ENCODE measurements at places on chromosomes 7 and 10. TPM values are rescaled to one million over a fixed set of nuclear protein-coding genes. Genes with fewer than 3 reads are reported as not detected.

DNA sequence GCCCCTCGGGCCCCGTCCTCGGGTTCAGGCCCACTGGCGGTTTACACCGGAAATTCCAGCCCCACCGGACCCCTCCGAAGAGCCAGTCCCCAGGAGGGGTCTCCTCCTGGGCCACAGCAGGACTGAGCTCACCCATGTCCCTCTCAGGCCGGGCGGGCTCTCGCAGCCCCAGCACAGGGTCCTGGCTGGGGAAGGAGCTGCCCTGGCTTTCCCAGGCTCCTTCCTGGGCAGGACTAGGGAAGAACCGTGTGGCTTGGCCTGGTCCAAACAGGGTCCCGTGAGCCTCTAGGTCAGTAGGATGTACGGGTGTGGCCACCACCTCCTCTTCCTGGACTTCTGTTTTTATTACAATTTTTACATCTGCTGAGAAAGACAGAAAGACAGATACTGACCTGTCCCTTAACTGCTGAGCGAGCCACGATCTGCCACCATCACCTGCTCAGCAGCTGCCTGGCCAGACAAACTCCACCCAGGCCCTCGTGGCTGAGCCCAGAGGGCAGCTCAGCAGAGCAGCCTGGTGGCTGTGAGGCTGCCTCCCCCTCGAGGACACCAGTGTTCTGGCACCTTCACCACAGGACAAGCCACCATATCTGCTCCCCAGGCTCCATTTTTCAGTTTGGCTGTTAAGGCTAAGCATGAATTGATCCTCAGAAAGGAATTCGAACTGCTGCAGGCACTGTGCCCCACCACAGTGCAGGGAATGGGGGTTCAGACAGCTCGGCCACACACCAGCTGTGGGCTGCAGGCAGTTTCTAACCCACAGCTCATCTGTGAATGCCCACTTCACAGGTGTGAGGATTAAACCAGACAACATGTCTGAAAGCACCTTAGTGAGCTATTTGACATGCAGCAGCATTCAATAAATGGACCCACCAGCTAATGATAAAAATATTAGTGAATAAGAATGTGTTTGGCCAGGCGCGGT is 14.5 kb upstream of the ZNF777 start:
- H3K4me1 ChIP-seq: peaks cover 3% of the 10 kb centered on the region
- no peaks in the 10 kb centered on the region for H3K27me3 ChIP-seq
- H3K36me3 ChIP-seq: peaks cover 12% of the 10 kb centered on the region
- H3K27ac ChIP-seq: no peak overlapping the region

DNA sequence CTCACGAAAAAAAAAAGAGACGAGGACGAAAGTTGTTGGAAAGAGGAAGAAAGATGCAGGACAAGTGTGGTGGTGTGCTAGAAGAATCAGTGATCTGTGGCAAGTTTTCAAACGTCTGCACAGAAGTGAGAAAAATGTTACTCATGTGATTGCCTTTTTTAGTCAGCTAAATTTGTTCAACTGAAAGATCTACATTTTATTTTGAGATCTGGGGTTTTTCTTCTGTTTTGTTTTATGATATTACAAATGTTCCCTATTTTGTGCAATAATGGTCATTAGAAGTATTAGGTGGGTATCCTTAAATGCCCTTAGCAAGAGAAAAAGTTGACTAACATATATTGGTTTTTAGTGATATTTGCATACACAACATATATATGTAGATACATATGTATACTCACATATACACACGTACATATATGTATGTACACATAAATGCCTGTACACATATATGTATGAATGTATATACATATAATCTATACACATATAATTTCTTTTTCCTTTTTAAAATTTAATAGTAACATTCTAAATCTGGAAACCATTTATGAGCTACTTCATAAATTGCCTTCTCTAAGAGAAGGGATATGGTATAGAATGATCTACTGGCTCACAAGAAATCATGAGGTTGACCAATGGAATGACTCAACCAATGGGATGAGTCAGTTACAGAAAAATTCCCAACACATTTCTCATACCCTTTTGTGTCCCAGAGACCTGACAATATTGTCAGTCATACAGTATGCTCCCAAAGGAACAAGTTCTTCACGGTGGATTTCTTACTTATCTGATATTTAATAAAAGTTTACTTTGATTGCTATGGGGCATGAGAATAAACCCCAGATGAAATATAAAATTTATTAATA is 38.4 kb downstream of the SLC39A12 start:
- no peak overlapping the region for H3K4me3 ChIP-seq
- H3K4me1 ChIP-seq: no peaks in the 10 kb centered on the region
- H3K27ac ChIP-seq: no peak overlapping the region
- no peaks in the 10 kb centered on the region for H3K36me3 ChIP-seq
- peaks cover 5% of the 10 kb centered on the region for H3K27me3 ChIP-seq

GRCh38 chr7:30421647-30422196 is 56.9 kb downstream of the NOD1 start:
- no peak overlapping the region for H3K4me3 ChIP-seq
- no peak overlapping the region for H3K27ac ChIP-seq
- DNase-seq: no peak
- no peaks in the 10 kb centered on the region for H3K4me1 ChIP-seq

GRCh38 chr10:122637376-122637775 is 62.3 kb downstream of the C10orf120 start:
- H3K27me3 ChIP-seq: peaks cover 19% of the 10 kb centered on the region
- H3K4me3 ChIP-seq: no peak overlapping the region
- H3K36me3 ChIP-seq: no peaks in the 10 kb centered on the region
- H3K4me1 ChIP-seq: no peaks in the 10 kb centered on the region

GRCh38 chr7:97859606-97860204 is 12.5 kb downstream of the ASNS start:
- H3K36me3 ChIP-seq: peaks cover 9% of the 10 kb centered on the region
- no peaks in the 10 kb centered on the region for H3K27me3 ChIP-seq
- H3K4me3 ChIP-seq: no peak overlapping the region
- peaks cover 6% of the 10 kb centered on the region for H3K4me1 ChIP-seq
- DNase-seq: no peak

Gene OR2A5
- total RNA-seq: not detected

- H3K27ac ChIP-seq: peak overlapping the region; percentile 91
- peaks cover 35% of the 10 kb centered on the region for H3K4me1 ChIP-seq
- H3K36me3 ChIP-seq: peaks cover 2% of the 10 kb centered on the region
- DNase-seq: no peak
- H3K4me3 ChIP-seq: no peak overlapping the region
Measured at GRCh38 chr7:37421861-37422500, 26.7 kb downstream of the ELMO1 start.

DNA sequence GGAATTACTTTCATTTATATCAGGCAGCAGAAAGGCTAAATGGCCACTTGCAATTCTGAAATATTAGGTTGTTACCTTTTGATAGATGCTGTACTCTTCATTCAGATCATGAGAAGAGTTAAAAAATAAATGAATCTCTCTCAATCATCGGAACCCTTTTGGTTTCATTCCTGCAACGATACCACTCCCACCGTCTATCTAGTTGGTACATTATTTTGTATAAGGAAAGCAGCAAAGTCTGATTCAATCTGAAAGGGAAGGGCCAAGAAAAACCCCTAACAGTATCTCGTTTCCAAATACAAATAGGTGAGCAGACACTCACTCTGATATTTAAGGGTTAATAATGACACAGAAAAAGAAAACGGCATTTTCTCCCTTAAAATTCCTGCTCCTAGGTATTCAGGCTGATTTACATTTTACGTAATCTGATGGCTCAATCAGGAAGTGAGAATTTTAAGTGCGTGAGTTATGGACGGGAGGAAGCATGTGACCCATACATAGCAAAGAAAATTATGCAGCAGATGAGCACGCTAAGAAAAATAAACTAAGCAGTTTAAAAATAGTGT is 209.4 kb upstream of the KLF14 start:
- DNase-seq: no peak
- H3K4me3 ChIP-seq: peak overlapping the region; percentile 96
- no peak overlapping the region for H3K27ac ChIP-seq
- no peaks in the 10 kb centered on the region for H3K27me3 ChIP-seq
- H3K4me1 ChIP-seq: peaks cover 84% of the 10 kb centered on the region

DNA sequence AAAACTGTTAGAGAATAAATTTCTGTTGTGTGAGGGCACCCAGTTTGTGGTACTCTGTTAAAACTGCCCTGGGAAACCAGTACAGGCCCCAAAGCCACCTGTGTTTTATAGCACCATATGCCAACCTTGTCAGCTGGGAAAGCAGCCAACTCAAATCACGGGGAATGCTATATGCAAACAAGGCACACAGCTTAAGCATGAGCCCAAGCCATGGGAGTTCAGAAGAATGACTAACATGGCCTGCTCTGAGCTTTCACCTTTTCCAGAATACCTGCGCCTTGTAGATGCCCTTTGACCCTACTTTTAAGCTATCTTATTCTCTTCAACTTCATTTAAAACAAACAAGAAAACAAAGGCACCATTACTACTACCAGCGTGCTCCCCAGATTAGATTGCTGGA is 5.5 kb upstream of the SLC25A13 start:
- peaks cover 4% of the 10 kb centered on the region for H3K4me1 ChIP-seq
- DNase-seq: no peak
- no peak overlapping the region for H3K27ac ChIP-seq
- H3K4me3 ChIP-seq: no peak overlapping the region
- peaks cover 6% of the 10 kb centered on the region for H3K27me3 ChIP-seq
- peaks cover 4% of the 10 kb centered on the region for H3K36me3 ChIP-seq

Gene SYT15
- 1.1 TPM for total RNA-seq

DNA sequence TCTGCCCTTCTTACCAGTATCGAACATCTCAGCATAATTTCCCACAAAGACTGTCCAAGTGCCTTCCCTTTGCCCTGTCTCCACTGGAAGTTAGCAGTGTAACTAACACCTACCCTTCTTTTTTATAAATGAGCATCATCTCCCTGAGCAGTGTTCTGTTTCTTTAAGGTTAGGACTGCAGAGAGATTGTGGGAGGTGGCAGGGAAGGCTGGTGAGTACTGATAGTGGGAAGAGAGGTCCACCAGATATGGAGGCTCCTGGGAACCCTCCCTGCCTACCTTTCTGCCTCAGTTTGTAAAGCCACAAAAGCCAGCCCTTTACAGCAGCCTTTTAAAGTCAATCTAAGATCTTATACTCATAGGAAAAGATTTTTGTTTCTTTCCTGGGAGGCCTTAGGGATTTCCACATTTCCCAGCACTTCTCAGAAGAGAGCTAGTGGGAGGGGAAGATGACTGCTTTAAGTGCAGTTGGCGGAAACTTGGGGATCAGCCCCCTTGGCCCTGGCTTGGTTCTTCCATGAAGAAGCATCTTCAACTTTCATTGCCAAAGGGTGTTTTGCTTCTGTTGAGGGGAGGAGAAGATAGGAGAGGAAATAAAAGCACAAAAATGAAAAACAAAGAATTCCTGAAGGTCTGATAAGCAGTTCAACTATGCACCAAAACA is 36.6 kb upstream of the CALD1 start:
- peaks cover 45% of the 10 kb centered on the region for H3K27me3 ChIP-seq
- H3K4me1 ChIP-seq: peaks cover 4% of the 10 kb centered on the region
- no peak overlapping the region for H3K27ac ChIP-seq
- H3K36me3 ChIP-seq: no peaks in the 10 kb centered on the region
- H3K4me3 ChIP-seq: no peak overlapping the region

Gene GIMAP7
- total RNA-seq: 68.3 TPM

Gene PKD2L1
- not detected for total RNA-seq

Gene C10orf53
- total RNA-seq: not detected

GRCh38 chr10:120832106-120832505 is 19.1 kb upstream of the WDR11 start:
- H3K27me3 ChIP-seq: peaks cover 36% of the 10 kb centered on the region
- H3K36me3 ChIP-seq: peaks cover 3% of the 10 kb centered on the region
- H3K4me1 ChIP-seq: peaks cover 2% of the 10 kb centered on the region

GRCh38 chr10:34031400-34031799 is 696.9 kb upstream of the NRP1 start:
- H3K4me1 ChIP-seq: no peaks in the 10 kb centered on the region
- H3K27me3 ChIP-seq: peaks cover 4% of the 10 kb centered on the region
- H3K27ac ChIP-seq: no peak overlapping the region
- no peak for DNase-seq
- no peak overlapping the region for H3K4me3 ChIP-seq

- H3K27me3 ChIP-seq: no peaks in the 10 kb centered on the region
- no peak overlapping the region for H3K4me3 ChIP-seq
- H3K36me3 ChIP-seq: no peaks in the 10 kb centered on the region
- H3K27ac ChIP-seq: no peak overlapping the region
Measured at GRCh38 chr7:63112764-63113712, 885.6 kb upstream of the ZNF722 start.

DNA sequence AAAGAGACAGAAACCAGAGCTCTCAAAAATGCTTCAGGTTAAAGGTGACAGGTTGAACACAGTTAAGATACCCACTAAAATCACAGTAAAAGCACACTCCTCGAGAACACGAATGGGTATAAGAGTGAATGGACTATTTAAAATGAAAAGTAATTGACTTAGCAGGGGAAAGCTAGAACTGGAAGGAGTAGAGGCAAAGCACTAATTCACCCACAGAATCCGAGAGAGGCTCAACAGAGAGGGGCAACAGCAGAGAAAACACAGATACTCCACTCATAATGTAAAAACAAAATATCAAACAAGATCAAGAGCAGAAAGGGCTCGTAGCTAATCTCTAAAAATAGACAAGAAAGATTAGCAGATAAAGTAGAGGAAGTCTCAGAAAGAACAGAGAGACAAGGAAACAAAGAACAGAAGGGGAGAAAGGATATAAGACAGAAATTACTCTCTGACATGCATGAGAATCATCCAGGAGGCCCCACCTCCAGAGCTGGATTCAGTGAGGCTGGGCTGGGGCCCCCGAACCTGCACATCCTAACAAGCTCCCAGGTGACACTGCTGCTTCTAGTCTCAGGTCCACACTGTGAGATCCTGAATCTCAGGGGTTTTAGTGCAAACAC is 117.6 kb downstream of the GALNT11 start:
- peaks cover 6% of the 10 kb centered on the region for H3K36me3 ChIP-seq
- H3K27ac ChIP-seq: peak overlapping the region; percentile 96
- peaks cover 32% of the 10 kb centered on the region for H3K4me1 ChIP-seq
- no peaks in the 10 kb centered on the region for H3K27me3 ChIP-seq
- no peak for DNase-seq

DNA sequence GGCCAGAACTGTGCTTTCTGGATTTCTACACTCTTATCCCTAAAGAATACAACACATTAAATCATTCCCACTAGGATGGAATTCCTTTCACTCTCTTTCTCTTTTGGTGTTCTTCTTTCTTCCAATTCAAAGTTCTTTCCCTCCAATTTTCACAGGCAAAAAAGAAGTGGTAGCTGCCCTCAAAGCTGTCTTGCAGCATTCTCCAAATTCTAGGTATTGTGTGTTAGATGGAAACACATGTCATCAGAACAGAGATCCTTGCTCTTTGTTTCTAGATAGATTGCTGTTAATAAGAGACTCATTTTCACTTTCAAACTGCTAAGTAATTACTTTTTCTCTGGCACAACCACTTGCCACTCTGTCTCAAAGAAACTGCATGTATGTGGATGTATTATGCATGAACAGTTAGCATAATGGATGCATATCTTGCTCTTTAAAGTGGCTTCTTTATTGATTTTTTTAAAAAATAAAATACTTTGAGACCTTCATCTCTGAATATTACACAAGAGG is 31.0 kb downstream of the SHTN1 start:
- H3K4me1 ChIP-seq: no peaks in the 10 kb centered on the region
- no peak overlapping the region for H3K4me3 ChIP-seq
- no peak for DNase-seq
- H3K27me3 ChIP-seq: no peaks in the 10 kb centered on the region
- no peak overlapping the region for H3K27ac ChIP-seq

Gene H2BK1
- 1.0 TPM for total RNA-seq
